Gastrocnemius medialis (tissue), 4 donors: ENCODE measurements at places on chromosomes 12 and 14.
A peak's percentile ranks its signal among the peaks of the same experiment; 100 is the strongest.

- no peak for DNase-seq
- no peaks in the 10 kb centered on the region for H3K36me3 ChIP-seq
- peaks cover 11% of the 10 kb centered on the region for H3K4me1 ChIP-seq
- peak overlapping the region; percentile 4 for H3K27ac ChIP-seq
- H3K4me3 ChIP-seq: no peak overlapping the region
Measured at GRCh38 chr14:35390577-35391387, 13.8 kb downstream of the NFKBIA start.

GRCh38 chr14:98175436-98175835 is 1096.6 kb downstream of the BCL11B start:
- no peak overlapping the region for H3K27ac ChIP-seq
- H3K36me3 ChIP-seq: no peaks in the 10 kb centered on the region
- no peaks in the 10 kb centered on the region for H3K27me3 ChIP-seq
- no peak for DNase-seq
- H3K4me1 ChIP-seq: no peaks in the 10 kb centered on the region

DNA sequence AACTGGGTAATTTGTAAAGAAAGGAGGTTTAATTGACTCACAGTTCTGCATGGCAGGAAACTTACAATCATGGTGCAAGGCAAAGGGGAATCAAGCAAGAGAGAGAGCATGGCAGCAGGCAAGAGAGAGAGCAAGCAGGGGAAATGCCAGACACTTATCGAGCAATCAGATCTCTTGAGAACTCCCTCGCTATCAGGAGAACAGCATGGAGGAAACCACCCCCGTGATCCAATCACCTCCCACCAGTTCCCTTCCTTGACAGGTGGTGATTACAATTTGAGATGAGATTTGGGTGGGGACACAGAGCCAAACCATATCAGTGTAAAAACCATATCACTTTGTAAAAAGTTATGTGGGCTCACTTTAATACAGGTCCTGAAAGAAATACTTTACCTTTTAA is 56.4 kb upstream of the NEDD1 start:
- no peak overlapping the region for H3K27ac ChIP-seq
- no peak overlapping the region for H3K4me3 ChIP-seq
- no peaks in the 10 kb centered on the region for H3K4me1 ChIP-seq
- DNase-seq: no peak
- H3K36me3 ChIP-seq: no peaks in the 10 kb centered on the region

GRCh38 chr12:27290501-27291168 is 42.0 kb upstream of the BMAL2 start:
- no peak for DNase-seq
- no peak overlapping the region for H3K4me3 ChIP-seq
- H3K36me3 ChIP-seq: no peaks in the 10 kb centered on the region
- H3K4me1 ChIP-seq: peaks cover 7% of the 10 kb centered on the region

GRCh38 chr12:16611146-16611545 is 5.2 kb upstream of the LMO3 start:
- H3K4me1 ChIP-seq: peaks cover 5% of the 10 kb centered on the region
- no peak overlapping the region for H3K27ac ChIP-seq
- no peak for DNase-seq
- H3K36me3 ChIP-seq: no peaks in the 10 kb centered on the region

- H3K36me3 ChIP-seq: no peaks in the 10 kb centered on the region
- H3K4me3 ChIP-seq: no peak overlapping the region
- H3K27me3 ChIP-seq: no peaks in the 10 kb centered on the region
- no peak overlapping the region for H3K27ac ChIP-seq
Measured at GRCh38 chr12:99381992-99382391, 265.6 kb upstream of the GARIN6 start.

DNA sequence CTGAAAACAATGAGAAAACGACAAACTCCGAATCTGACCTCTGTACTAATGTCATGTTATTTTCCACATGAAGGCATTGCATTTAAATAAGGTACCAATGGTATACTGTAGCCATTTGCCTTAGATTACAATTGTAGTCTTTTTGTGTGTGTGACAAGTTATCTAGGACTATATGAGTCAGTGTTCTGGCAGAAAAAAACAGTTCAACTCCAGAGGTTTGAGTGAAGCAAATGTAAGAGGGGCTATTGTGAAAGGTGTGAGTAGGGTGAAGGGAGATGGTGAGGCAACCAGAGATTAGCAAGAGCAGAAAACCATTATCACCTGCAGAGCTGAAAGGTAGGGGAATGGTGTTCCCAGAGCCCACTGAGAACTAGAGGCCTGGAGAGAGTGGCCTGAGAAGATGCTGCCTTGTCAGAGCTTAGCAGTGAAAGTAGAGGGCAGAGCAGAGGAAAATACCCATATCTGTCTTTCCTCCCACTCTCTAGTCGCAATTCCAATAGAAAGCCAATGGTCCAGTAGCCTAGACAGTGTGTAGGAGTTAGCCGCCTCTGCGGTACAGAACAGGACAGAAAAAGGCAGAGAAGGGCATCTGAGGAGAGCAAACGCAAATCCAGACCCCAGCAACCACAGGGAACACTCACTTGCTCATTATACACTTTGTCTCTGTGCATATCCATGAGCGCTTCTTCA is 112.2 kb downstream of the DYRK2 start:
- H3K4me3 ChIP-seq: no peak overlapping the region
- no peaks in the 10 kb centered on the region for H3K4me1 ChIP-seq
- no peak for DNase-seq
- H3K36me3 ChIP-seq: no peaks in the 10 kb centered on the region
- H3K27ac ChIP-seq: no peak overlapping the region

DNA sequence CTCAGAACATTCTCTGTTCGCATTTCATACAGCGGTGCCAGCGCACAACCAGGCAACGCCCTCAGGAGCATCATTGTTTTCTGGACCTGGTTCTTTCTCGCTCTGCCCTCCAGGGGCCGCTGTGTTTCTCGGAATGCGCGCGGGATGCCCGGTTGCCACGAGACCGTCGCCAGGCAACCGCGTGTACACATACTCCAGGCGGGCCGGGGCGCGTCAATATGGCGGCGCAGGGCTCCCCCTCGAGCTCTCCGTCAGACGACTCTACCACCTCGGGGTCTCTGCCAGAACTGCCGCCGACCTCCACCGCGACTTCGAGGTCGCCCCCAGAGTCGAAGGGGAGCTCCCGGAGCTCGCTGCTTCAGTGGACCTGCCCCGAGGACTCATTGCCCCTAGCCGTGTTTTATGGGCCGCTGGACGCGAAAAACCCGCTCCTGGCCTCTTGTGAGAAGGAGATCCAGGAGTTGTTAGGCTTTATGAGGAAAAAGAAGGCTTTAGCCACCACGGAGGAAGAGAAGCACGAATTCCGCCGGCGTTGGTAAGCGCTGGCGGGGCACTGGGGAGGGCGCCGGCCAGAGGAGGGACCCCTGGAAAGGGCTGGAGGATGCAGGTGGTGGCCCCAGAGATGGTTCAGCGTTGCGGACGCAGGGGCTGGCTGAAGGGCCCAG is at the start of gene CFAP54:
Gene CFAP54, plus strand, starts transcription at position 186 of the 665 bp plus-strand sequence. Its CDS starts 33 bp downstream, at position 219.
- H3K36me3 ChIP-seq: no peaks in the 10 kb centered on the region
- H3K4me3 ChIP-seq: peak within 1 kb of the TSS; percentile 56
- peak; percentile 62 for DNase-seq
- peak within 1 kb of the TSS; percentile 41 for H3K27ac ChIP-seq
- no peaks in the 10 kb centered on the region for H3K4me1 ChIP-seq
- H3K27me3 ChIP-seq: no peaks in the 10 kb centered on the region

DNA sequence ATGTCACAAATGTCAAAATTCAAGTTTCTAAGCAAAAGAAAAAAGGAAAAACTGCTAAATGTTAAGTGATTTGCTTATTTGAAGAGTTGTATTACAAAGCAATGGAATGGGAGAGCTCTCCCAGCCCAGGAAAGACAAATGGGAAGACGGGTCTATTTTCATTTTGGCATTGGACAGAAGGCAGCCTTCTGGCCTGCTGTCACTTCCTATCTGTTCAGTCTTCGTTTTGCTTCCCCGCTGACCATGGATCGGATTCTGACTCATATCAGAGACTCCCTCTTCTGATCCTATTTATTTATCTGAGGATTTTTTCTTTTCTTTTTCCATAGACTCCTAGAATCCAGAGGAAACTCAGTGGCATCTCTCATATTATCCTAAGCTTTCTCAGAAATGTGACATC is 634.9 kb downstream of the DIO2 start:
- no peak overlapping the region for H3K4me3 ChIP-seq
- peaks cover 8% of the 10 kb centered on the region for H3K4me1 ChIP-seq
- H3K36me3 ChIP-seq: no peaks in the 10 kb centered on the region
- DNase-seq: no peak
- H3K27ac ChIP-seq: no peak overlapping the region

DNA sequence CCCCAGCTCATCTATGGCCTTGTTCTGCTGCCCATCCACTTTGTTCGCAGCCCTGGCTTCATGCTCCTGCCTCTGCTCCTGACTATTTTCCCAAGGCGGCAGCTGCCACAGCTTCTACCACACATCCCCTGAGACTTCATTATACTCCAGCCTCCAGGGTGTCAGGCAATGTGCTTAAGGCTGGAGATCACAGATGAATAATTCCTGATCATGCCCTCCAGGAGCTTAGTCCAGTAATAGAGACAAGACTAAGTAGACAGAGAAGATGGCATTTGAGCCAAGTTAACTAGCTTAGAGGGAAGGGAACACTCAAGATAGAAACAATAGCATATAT is 7.1 kb downstream of the TAPBPL start:
- peaks cover 8% of the 10 kb centered on the region for H3K4me1 ChIP-seq
- no peak overlapping the region for H3K27ac ChIP-seq
- DNase-seq: no peak

GRCh38 chr12:89179983-89180382 is 172.3 kb downstream of the DUSP6 start:
- DNase-seq: peak; percentile 53
- no peaks in the 10 kb centered on the region for H3K27me3 ChIP-seq
- H3K27ac ChIP-seq: no peak overlapping the region
- no peaks in the 10 kb centered on the region for H3K4me1 ChIP-seq
- H3K36me3 ChIP-seq: no peaks in the 10 kb centered on the region

- no peaks in the 10 kb centered on the region for H3K27me3 ChIP-seq
- H3K4me1 ChIP-seq: peaks cover 3% of the 10 kb centered on the region
- no peak for DNase-seq
- H3K4me3 ChIP-seq: no peak overlapping the region
- no peaks in the 10 kb centered on the region for H3K36me3 ChIP-seq
Measured at GRCh38 chr14:88831284-88831683, 6.8 kb downstream of the TTC8 start.

DNA sequence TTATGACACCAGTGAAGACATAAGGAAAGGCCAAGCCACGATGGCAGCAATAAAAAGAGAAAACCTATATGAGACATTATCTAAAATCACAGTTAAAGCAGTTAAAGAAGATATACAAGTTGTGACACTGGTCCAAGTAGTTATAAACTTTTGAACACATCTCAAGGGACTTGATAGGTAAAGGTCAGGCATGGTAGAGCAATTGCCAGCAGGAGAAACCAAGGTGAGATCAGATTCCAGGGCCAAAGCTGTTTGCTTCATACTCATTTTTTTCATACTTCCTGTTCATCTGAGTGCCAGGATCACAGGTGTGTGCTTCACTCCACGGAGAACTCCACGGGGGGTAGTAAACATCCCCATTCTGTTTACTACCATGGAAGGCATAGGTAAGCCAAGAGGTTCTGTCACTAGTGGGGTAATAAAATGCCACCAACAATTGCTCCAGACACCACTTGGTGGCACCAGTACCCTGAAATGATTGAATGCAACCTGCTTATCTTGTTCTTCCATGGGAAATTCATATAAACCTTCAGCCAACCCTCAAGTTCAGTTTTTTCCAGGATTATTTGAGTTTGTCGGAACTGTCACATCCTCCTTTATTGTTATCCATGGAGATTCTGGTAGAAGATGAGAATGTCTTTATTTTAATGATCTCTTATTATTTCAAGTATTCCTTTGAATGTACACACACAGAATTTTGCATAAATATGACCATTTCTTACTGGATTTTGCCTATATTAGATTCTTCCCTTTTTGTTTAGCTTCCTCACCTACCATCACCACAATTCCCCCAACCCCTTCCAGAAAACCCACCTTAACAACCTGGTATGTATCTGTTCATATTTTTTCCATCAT is 59.2 kb upstream of the TSPAN8 start:
- no peak overlapping the region for H3K4me3 ChIP-seq

GRCh38 chr14:21852775-21853174 is 179.2 kb upstream of the OR4E1 start:
- no peaks in the 10 kb centered on the region for H3K36me3 ChIP-seq
- H3K4me3 ChIP-seq: no peak overlapping the region
- no peaks in the 10 kb centered on the region for H3K4me1 ChIP-seq
- H3K27ac ChIP-seq: no peak overlapping the region

GRCh38 chr14:75361751-75362433 is 65.9 kb upstream of the JDP2 start:
- H3K27ac ChIP-seq: peak overlapping the region; percentile 47
- H3K36me3 ChIP-seq: no peaks in the 10 kb centered on the region
- H3K4me3 ChIP-seq: no peak overlapping the region
- H3K27me3 ChIP-seq: no peaks in the 10 kb centered on the region
- DNase-seq: no peak

- no peaks in the 10 kb centered on the region for H3K36me3 ChIP-seq
- no peaks in the 10 kb centered on the region for H3K27me3 ChIP-seq
- H3K4me3 ChIP-seq: peak overlapping the region; percentile 64
- H3K27ac ChIP-seq: peak overlapping the region; percentile 88
- no peak for DNase-seq
Measured at GRCh38 chr12:50923361-50924130, 28.8 kb upstream of the HIGD1C start.

DNA sequence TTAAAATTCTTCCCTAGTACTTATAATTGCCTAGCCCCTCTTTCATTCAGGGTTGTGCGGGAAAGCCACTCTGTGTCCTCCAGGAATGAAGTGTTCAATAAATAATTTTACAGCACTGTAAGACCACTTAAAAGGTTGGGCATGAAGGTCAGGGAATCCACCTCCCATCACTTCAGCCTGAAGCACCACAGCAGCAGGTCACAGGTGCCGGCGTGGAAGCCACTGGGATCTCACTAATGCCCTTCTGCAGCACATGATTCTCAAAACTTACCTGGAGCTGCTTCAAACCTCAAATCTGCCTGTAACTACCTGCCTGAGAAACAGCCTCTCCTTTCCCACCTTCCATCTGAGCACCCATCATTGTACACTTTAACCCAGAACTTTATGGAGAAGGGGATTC is 159.5 kb downstream of the ANO4 start:
- no peaks in the 10 kb centered on the region for H3K36me3 ChIP-seq
- no peak for DNase-seq
- H3K27ac ChIP-seq: no peak overlapping the region
- H3K4me3 ChIP-seq: no peak overlapping the region
- no peaks in the 10 kb centered on the region for H3K4me1 ChIP-seq
- no peaks in the 10 kb centered on the region for H3K27me3 ChIP-seq

GRCh38 chr14:99874306-99874705 is 81.1 kb downstream of the EML1 start:
- H3K36me3 ChIP-seq: no peaks in the 10 kb centered on the region
- no peak for DNase-seq
- H3K4me1 ChIP-seq: peaks cover 7% of the 10 kb centered on the region
- no peak overlapping the region for H3K27ac ChIP-seq
- H3K4me3 ChIP-seq: no peak overlapping the region
- H3K27me3 ChIP-seq: no peaks in the 10 kb centered on the region

- no peaks in the 10 kb centered on the region for H3K27me3 ChIP-seq
- no peak for DNase-seq
- no peak overlapping the region for H3K27ac ChIP-seq
- peaks cover 48% of the 10 kb centered on the region for H3K36me3 ChIP-seq
- H3K4me3 ChIP-seq: no peak overlapping the region
- peaks cover 15% of the 10 kb centered on the region for H3K4me1 ChIP-seq
Measured at GRCh38 chr12:130875193-130875592, 3.3 kb downstream of the RAN start.
